Fibroblast of skin of right quadriceps (primary cell): ENCODE measurements at places on chromosomes 1 and 21.

- DNase-seq = no peak
These were observed 36.7 kb downstream of the DISC1 start for GRCh38 chr1:231663211-231663792.

GRCh38 chr1:25118546-25118945 lies 113.8 kb downstream of the SYF2 start:
- no peak for DNase-seq

- no peak for DNase-seq
These were observed 170.0 kb upstream of the L1TD1 start for GRCh38 chr1:62024690-62025089.

- DNase-seq = peak; percentile 84
These were observed 617 bp upstream of the ADGRL2 start for GRCh38 chr1:81799939-81800694.
